ENCODE measurements at places on chromosomes 6 and 20. TPM values are rescaled to one million over a fixed set of nuclear protein-coding genes. Genes with fewer than 3 reads are reported as not detected.

GRCh38 chr6:75602246-75603105, 796 bp downstream of the SENP6 start:
- peaks cover 63% of the 10 kb centered on the region for H3K4me1 ChIP-seq
- H3K27ac ChIP-seq: peak overlapping the region; percentile 95
- peak; percentile 62 for DNase-seq
- no peaks in the 10 kb centered on the region for H3K27me3 ChIP-seq
- peaks cover 13% of the 10 kb centered on the region for H3K36me3 ChIP-seq

The RNF39 gene
- not detected for total RNA-seq

The EEF1A2 gene
- total RNA-seq: 0.12 TPM

GRCh38 chr6:160789263-160790027, 87.4 kb downstream of the PLG start:
- peaks cover 14% of the 10 kb centered on the region for H3K27me3 ChIP-seq
- H3K4me1 ChIP-seq: peaks cover 9% of the 10 kb centered on the region
- no peak overlapping the region for H3K4me3 ChIP-seq
- no peak overlapping the region for H3K27ac ChIP-seq
- H3K36me3 ChIP-seq: no peaks in the 10 kb centered on the region
- peak; percentile 45 for DNase-seq

- no peaks in the 10 kb centered on the region for H3K27me3 ChIP-seq
- no peaks in the 10 kb centered on the region for H3K36me3 ChIP-seq
- DNase-seq: no peak
- H3K4me1 ChIP-seq: no peaks in the 10 kb centered on the region
Measured at GRCh38 chr6:111057074-111057752, 30.1 kb upstream of the SLC16A10 start.

- peak overlapping the region; percentile 80 for H3K27ac ChIP-seq
- no peaks in the 10 kb centered on the region for H3K36me3 ChIP-seq
- H3K4me3 ChIP-seq: peak overlapping the region; percentile 19
- no peak for DNase-seq
Measured at GRCh38 chr20:56422076-56422823, 10.2 kb downstream of the CASS4 start.

The LKAAEAR1 gene
- total RNA-seq: 0.62 TPM

GRCh38 chr6:16299861-16300260, 61.5 kb downstream of the GMPR start:
- no peaks in the 10 kb centered on the region for H3K4me1 ChIP-seq
- H3K36me3 ChIP-seq: no peaks in the 10 kb centered on the region
- no peak for DNase-seq
- H3K4me3 ChIP-seq: no peak overlapping the region

DNA sequence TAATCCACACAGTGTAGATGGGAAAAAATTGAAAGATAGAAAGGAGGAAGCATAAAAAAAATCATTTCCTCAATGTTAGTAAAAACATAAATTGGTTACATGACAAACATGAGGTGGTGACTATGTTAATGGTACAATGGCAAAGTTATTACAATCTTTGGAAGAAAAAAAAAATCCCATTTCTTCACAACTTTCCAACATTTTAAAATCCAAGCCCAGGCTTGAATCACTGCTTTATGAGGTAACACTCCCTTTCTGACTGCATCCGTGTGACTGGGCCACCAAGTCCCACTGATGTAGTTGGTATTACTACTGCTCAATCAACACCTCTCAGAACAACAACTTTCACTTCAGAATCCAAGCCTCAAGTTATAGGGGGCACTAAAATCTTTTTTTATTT, 160.4 kb downstream of the BTBD9 start:
- H3K4me3 ChIP-seq: no peak overlapping the region
- no peaks in the 10 kb centered on the region for H3K27me3 ChIP-seq
- no peak for DNase-seq
- H3K27ac ChIP-seq: no peak overlapping the region

The FOXC1 gene
- not detected for total RNA-seq

The ENPP1 gene
- not detected for total RNA-seq

The GPR6 gene
- total RNA-seq: not detected

The CDSN gene
- total RNA-seq: not detected

Data from activated naive CD4-positive, alpha-beta T cell treated with anti-CD3 and anti-CD28 coated beads for 36 hours (primary cell).